ENCODE measurements at places on chromosomes 7 and 10.

GRCh38 chr7:144069511-144069910, at the start of gene OR2A25:
Gene OR2A25, plus strand, starts transcription at chr7:144069811. Its CDS starts 4,409 bp downstream, at chr7:144074220.
- DNase-seq, result no peak

DNA sequence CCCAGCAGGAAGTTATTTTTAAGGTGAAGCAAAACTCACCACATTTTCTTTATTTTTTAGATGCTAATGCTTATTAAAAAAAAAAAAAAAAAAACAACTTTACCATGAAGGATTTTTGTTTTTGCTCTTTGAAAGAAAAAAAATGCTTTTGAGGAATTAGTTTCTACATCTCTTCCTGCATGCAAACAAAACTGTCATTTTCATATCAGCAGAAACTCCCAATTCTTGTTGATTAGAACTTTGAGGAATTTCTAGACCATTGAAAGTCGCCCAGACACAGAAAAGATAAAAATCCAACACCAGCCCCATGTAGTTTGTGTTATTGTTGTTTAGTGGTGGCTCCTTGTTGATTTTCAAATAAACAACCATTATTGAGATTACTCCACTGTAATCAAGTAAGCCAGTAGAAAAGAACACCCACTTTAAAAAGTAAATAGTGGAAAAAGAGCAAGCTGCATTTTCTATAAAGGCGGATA, 14.3 kb downstream of the SKIDA1 start:
- no peak for DNase-seq

DNA sequence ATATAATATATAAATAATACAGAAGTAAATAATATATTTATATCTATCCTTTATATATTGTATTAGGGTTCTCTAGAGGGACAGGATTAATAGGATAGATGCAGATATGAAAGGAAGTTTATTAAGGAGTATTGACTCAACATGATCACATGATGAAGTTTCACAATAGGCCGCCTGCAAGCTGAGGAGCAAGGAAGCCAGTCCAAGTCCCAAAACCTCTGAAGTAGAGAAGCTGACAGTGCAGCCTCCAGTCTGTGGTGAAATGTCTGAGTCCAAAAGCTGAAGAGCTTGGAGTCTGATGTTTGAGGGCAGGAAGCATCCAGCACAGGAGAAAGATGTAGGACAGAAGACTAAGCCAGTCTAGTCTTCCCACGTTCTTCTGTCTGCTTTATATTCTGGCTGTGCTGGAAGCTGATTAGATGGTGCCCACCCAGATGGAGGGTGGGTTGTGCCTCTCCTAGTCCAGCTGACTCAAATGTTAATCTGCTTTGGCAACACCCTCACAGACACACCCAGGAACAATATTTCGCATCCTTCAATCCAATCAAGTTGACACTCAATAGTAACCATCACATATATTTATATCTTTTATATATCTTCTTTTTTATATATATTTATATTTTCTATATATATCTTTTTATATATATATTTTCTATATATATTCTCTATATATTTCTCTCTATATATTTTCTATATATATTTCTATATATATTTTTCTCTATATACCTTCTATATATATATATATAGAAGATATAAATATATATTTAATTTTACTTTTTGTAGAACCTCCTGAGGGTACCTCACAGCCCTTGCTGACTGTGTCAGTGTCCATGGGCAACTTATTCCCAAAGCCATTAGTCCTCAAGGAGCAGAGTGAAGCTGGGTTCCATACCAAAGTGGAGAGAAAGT, 24.6 kb upstream of the AKR1B10 start:
- DNase-seq, result no peak

- DNase-seq, result no peak
Observed at GRCh38 chr10:3682745-3683144, 102.3 kb downstream of the KLF6 start.
